ENCODE measurements at places on chromosomes 4 and X.

DNA sequence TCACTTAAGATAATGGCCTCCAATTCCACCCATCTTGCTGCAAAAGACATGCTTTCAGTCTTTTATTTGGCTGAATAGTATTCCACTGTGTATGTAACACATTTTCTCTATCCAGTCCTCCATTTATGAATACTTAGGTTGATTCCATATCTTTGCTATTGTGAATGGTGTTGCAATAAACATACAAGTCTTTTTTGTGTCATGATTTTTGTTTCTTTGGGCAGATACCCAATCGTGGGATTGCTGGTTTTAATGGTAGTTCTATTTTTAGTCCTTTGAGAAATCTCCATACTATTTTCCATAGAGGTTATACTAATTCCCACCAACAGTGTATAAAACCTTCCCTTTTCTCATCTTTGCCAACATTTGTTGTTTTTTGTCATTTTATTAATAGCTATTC is 180.9 kb downstream of the SMIM20 start:
- DNase-seq, result no peak

GRCh38 chr4:113444386-113444785 is 317.2 kb downstream of the CAMK2D start:
- no peak for DNase-seq

GRCh38 chr4:53026233-53026632 is 164.1 kb downstream of the RASL11B start:
- DNase-seq, result no peak

DNA sequence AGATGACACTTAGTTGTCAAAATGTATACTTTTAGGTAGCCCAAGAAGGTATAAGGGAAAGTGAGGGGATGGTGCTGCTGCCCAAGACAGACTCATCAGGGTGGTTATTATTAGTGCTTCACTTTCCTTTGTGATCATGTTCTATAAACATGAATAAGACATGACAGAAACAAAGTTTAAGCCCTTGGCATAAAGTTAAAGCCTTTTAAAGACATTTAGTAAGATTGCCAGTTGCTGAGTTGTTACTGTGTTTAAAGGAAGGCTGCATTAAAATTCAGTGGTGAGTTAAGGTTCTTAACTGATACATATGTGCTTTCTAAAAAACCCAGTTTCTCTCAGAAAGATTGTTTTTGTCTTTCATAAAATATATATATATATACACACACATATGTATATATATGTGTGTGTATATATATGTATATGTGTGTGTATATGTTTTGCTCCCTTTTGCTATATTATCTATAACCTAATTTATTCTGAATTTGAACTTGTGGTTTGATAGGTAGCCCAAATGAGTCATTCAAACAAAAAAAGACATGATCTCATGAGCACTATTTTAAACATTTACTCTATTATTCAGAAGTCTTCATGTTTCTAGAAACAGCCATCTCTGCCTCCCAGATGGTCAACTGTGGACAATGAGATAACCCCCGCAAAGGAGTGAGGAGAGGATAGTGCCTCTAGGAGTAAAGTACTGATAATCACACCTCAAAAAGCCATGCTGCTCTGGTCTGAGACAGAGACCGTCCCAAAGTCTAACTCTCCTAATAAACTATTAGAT is 98.1 kb upstream of the OTUD4 start:
- DNase-seq, result no peak

- no peak for DNase-seq
Observed at GRCh38 chr4:185792384-185793115, 19.4 kb downstream of the SORBS2 start.

DNA sequence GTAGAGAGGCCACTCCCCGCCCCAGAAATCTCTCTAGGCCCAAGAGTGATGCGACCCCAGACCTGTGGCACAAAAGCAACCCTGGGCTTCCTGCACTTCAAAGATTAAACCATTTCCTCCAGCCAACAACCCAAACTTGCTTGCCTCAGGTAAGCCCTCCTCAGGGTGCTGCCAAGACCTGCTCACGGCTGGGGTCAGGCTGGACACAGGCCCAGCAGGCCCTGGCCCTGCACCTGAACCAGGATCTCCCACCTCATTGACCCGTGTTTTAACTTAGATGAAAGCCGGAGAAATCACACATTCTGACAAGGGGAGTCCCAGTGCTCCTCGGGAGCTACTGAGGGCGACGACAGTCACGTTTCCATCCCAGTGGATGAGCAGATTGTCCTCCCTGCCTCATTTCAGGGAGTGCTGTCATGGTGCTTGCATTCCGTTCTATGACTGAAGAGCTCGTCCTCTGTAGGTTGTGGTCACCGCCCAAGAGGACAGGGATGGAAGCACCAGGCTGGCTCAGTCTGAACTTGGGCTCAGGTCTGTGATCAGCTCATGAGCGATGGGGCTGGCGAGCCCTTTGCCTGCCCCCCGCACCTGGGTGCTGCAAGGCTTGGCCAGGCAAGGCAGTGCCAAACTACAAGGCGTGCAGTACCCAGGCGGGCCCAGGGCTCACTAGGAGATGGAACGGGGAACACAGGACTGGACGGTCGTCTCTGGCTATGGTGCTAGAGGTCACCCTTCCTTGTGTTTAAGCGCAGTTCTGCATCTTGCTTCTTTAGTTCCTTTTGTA is 25.9 kb downstream of the WDR1 start:
- no peak for DNase-seq

DNA sequence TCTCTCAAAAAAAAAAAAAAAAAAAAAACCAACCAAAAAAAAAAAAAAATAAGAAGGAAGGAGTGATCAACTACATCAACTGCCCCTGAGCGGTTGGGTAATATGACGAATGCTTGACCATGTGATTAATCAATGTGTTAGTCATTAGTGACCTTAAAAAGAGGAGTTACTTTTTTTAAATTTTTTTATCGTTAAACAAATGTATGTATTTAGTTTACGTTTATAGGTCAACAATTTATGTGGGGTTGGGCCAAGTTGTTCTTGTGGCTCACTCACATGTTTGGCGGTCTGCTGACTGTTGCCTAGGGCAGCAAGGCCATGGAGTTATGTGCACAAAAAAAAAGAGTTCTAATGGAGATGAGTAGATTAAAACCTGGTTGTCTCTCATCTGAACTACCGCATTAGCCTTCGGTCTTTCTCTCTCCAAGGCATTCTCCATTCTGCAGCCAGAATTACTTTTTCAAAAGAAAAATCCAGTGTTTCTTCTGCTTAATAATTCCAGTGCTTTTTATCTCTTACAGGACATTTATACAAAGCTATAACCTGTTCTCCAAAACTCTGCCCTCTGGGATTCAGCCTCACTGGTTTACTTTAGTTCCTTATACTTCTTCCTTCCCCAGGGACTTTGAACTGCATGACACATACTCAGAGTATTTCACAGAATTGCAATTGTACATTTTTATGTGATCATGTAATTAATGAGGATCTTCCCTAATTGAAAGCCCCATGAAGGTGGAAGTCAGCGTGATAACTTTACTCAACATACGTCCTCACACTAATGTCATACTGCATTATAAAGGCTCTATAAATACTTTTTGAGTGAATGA is 505.5 kb downstream of the ANKRD50 start:
- DNase-seq, result no peak

GRCh38 chrX:154049209-154050112 is 29.8 kb upstream of the IRAK1 start:
- no peak for DNase-seq

- no peak for DNase-seq
Observed at GRCh38 chrX:69297506-69297905, 132.3 kb upstream of the PJA1 start.

GRCh38 chr4:69835766-69836165 is 24.2 kb downstream of the SULT1E1 start:
- DNase-seq, result no peak

- DNase-seq, result no peak
Observed at GRCh38 chr4:164977243-164978164, at the start of gene TRIM61. TSS of gene TRIM61 (minus strand) at chr4:164977657. CDS start at chr4:164970002, 7,655 bp downstream.

GRCh38 chr4:110733901-110734300 is 111.0 kb upstream of the PITX2 start:
- no peak for DNase-seq

DNA sequence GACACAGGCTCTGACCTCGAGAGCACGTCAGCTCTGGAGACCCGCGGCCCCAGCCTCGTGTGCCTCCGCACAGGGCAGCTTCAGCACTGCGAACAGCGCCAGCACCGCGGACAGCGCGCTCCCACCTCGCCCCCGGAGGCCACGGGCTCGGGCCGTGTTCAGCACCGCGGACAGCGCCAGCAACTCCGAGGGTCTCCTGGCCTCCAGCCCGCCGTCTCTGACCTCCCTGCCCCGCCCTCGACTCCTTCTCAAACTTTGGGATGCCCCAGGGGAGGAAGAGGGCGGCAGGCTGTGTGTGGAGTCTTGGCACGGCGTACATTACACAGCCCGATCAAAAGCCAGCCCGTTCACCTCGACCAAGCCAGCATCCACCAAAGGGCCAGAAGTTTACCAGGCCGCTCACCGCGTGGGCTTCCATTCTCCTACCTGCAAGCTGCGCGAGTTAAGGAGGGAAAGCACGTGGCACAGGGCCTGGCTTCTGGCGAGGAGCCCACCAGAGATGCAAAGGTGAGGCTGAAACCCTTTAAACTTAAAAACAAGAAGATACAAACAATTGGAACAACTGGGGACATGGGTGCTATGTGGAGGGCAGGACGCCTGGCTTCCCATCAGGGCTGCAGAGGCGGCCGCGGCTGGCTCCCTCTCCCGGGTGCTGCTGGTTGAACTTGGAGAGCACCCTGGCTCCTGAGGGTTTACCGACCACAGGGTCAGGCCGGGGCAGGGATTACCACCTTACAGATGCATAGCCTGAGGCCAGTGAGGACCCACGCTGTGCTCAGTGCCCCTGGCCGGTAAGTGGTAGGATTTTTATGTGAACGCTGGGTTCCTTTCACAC is 4.5 kb upstream of the NKX1-1 start:
- DNase-seq, result no peak

DNA sequence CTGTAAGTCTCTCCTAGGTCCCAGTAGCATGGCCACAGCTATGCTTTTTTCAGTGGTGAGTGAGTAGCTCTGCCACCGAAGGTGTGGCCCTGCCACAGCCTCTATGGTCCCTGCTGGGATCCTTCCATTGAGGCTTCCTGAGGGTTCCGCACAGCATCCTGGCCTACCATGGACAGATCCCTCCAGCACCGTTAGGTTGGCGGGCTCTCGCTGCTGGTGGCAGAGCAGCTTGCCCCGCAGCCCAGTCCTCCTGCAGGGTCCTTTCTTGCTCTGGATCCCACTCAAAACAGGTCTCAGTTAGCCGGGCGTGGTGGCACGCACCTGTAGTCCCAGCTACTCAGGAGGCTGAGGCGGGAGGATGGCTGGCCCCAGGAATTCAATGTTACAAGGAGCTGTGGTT is 2.4 kb upstream of the PDZD4 start:
- DNase-seq, result no peak

DNA sequence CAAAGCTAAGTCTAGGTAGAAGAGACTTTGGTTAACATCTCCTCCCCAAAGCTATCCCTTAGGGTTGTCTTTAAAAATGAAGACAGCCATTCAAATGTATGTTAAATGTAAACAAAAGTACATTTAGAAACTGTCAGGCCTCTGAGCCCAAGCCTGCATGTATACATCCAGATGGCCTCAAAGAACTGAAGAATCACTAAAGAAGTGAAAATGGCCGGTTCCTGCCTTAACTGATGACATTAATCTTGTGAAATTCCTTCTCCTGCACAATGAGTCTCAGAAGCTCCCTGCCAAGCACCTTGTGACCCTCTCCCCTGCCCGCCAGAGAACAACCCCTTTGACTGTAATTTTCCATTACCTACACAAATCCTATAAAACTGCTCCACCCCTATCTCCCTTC is 377.9 kb downstream of the FAM133A start:
- DNase-seq, result no peak
